GM12891 (cell line): ENCODE measurements at places on chromosomes 1 and 21.

GRCh38 chr1:162310337-162310736 lies 66.3 kb downstream of the SPATA46 start:
- DNase-seq = no peak

- DNase-seq = no peak
These were observed 41.2 kb upstream of the RIPK4 start for GRCh38 chr21:41808094-41808493.

DNA sequence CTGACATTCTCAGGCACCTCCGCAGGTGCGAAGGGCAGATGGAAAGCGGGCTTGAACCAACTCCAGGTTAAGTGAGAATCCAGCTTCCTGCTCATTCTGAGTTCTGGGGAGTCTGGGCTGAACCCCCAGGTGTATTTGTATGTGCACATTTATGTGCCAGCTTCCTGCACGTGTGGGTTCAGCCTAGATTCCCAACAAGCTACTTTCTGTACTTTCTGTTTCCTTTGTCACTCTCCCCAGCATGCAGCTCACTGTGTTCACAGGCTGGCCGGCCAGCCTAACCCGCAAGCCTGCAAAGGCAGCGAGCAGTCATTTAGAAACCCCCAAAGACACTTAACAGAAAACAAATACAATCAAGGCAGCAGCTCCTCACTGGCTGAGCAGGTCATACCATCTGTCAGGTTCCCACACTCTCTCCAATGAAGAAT lies 1.3 kb upstream of the IL19 start:
- DNase-seq = peak; percentile 57

DNA sequence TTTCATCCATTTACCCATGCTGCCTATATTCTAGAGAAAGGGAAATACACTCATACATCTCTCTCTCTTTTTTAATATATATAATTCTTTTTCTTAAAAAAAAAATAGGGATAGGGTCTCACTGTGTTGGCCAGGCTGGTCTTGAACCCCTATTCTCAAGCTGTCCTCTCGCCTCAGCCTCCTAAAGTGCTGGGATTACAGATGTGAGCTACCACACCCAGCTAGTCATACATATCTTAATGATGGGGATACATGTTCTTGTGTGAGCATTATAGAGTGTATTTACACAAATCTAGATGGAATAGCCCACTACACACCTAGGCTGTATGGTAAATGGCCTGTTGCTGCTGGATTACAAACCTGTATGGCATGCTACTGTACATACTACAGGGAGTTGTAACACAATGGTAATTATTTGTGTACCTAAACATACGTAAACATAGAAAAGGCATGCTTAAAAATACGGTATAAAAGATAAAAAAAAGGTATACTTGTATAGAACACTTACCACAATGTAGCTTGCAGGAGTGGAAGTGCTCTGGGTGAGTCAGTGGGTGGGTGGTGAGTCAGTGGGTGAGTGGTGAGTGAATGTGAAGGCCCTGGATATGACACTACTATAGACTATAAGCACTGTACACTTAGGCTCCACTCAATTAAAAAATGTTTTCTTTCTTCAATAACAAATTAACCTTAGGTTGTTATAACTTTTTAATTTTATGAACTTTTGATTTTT lies 72.9 kb downstream of the IVNS1ABP start:
- DNase-seq = no peak

- DNase-seq = no peak
These were observed 17.6 kb upstream of the RGS1 start for GRCh38 chr1:192557841-192558595.
